Omental fat pad (tissue), 4 donors: ENCODE measurements at places on chromosomes 7 and 10.

DNA sequence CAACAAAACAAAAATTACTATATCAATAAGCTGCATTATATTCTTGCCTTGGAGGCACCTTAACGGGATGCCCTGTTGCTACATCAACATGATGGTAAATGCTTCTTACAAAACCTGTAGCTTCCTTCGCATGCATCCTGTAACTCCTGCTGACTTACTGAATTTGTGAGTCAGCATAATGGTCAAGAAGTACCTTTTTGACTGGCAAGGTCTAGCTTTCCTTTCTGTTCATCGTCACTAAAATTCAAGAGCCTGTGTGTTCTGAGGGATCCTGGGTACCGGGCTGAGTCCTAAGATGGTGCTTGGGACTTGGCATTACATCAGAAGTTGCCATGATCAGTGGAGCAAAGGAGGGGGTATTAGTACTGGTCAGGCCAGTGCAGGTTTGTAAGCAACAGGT is 4.9 kb downstream of the PFKFB3 start:
- no peak for DNase-seq

DNA sequence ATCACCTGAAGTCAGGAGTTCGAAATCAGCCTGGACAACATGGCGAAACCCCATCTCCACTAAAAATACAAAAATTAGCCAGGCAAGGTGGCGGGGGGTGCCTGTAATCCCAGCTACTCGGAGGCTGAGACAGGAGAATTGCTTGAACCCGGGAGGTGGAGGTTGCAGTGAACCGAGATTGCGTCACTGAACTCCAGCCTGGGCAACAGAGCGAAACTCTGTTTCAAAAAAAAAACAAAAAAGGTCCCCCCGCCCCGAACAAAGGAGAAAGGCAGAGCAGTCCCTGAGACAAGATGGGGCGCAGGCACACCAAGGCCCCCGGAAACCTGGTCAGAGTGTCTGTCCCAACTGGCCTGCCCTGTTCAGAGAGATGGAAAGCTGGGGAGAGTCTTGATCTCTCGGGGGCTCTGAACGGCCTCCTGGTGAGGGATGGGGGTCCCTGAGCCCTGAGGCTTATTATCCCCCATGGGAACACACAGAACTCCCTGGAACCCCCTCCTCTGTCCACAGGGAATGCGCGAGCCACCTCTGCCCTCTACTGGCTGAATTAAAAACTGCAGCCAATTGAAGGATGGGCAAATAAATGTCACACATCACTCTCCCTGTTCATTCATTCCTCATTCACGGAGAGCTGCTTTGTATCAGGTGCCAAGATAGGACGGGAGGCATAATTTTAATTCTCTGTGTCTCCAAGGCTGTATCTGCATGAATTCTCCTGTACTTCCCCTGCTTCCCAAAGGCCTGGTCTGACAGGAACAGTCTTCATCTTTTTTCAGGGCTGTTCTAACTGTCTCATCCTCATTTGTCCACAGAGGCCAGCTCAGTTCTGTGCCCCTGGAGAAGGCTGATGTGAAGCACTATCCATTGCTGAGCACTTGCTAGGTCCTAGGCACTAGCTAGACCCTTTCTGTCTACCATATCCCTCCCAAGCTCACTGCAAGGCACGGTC is 28.9 kb downstream of the MAT1A start:
- no peak for DNase-seq

- no peak for DNase-seq
These were observed 35.5 kb downstream of the GOT1 start for GRCh38 chr10:99394761-99395386.

- DNase-seq, result no peak
These were observed 8.2 kb upstream of the C1GALT1 start for GRCh38 chr7:7173956-7174632.

DNA sequence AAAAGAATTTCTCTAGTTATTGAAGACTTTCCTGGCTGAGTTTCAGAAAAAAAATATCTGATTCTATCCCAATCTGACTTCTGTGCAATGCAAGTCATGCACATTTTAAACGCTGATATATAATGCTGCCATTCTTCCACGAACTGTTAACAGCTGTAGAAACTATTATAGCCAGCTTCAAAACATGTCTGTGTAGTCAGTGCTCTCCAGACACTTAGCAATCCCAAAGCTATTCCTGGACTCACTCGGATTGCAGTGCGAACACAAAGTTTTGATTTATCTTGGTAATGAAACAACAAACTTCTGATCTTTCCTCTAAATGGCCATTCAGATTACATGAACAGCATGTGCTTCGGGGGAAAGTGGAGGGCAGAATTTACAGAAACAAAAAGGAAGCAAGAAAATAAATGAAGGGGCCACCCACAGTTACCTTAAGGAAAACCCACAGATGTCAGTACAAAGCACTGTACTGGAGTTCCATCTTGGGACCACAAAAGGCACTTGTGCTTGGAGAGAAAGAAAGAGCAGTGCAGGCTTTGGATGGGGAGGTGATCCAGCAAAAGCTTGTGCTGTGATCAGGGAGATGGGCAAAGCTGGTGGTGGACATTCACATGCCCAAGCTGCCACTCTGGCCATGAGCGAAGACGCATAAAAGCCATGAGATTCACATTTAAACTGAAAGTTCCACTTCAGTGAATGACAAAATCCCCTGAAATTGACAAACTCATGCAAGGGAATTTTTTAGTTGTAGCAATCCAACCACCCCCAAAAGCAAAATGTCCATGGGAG is 32.1 kb upstream of the ADO start:
- DNase-seq, result no peak

DNA sequence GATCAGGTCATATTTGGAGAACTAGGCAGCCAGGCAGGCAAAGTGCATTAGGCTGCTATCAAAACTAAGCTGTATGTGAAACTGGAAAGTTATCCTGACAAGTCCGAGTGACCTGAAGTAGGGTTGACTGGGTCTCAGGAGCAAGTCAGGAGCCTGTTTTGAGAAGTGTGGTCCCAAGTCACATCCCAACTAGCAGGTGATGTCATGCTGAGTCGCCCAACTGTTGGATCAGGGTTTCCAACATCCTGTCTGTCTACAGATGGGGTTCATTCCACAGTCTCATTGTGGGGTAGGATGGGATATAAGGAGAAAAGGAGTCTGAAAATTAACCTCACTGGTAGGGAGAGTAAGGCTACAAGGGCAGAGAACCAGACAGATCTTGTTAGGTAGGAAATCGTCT is 27.0 kb downstream of the SLC26A4 start:
- no peak for DNase-seq

GRCh38 chr7:137970253-137970975 is 31.5 kb downstream of the CREB3L2 start:
- no peak for DNase-seq

DNA sequence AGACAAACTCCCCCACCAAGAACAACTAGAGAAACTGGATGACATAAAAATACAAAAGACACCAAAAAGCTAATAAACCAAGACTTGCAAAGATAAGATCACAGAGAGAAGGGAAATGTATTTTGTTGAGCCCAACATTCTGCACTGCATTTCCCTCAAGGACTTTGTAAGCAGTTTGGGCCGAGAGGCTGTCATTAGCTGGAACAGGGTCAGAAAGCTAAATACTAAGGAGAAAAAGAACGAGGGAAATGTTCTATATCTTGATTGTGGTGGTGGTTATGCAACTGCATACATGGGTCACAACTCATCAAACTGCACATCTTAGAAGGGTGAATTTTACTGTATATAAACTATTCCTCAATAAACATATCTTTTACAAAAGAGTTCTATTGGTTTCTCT is 315.0 kb downstream of the IPMK start:
- DNase-seq, result no peak

DNA sequence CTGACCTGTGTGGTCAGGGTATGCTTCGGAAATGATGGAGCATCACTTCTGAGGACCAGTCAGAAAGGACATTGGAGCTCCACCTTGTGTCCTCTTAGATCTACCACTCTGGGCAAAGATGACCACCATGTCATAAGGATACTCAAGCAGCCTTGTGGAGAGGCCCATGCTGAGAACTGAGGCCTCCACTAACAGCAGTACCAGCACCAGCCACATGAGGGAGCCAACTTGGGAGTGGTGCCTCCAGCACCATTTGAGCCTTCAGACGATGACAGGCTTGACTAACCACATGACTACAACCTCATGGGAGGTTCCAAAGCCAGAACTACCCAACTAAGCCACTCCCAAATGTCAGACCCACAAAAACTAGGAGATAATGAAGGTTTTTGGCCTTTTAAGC is 116.0 kb downstream of the NPTX2 start:
- no peak for DNase-seq

DNA sequence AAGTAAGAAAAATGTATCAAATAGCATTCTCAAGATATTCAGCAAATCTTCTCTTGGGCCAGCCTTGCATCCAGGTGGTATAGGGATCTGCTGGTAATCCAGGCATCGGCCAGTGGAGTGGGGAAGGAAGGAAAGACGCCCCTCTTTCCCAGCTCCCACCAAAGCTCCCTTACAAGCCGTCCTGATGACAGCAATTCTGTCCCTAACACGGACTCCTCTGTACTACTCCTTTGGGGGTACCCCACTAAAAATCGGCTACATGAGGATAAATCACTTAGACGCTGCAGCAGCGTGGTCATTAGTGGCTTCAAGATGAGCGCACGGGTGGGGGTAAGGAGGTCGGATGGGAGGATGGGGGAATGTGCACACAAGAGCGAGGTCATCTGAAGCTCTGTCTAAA is 24.7 kb upstream of the NUB1 start:
- no peak for DNase-seq

- no peak for DNase-seq
These were observed 228.9 kb upstream of the PITRM1 start for GRCh38 chr10:3401491-3401938.

DNA sequence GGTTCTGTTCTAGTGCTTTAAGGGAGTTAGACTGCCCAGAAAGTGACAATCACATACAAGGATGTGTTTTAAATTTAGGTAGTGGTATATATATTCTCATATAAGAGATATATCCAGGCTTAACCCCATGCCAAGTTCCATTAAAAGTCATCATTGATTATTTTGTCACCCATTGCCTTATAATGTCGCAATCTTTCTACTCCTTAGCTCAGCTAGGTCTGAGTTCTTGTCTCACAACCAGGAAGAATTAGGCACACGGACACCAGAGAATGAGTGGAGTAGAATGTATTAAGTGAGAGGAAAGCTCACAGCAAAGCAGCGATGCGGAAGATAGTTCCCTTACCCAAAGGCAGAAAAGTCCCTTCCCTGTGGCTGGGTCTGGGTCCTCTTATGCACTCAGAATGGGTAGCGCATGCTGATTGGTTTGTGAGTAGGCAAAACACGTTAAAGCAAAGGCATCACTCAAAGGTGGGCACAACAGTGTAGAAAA is 197.2 kb upstream of the AHR start:
- no peak for DNase-seq

DNA sequence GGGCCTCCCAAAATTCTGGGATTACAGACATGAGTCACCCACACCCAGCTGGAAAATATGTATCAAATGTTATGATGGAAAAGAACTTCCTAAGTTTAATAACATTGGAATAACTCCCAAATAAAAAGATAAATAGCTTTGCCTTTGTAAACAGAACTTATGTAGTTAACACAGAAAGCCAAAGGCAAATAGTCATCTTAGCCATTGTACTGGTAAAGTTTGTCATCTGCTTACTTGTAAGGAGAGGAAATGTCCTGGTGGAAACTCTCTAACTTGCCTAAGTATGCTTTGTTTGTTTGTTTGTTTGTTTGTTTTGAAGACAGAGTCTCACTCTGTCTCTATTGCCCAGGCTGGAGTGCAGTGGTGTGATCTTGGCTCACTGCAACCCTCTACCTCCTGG is 23.8 kb upstream of the TPST1 start:
- DNase-seq, result no peak

GRCh38 chr10:114304571-114305421 is 65.7 kb downstream of the VWA2 start:
- DNase-seq, result no peak

DNA sequence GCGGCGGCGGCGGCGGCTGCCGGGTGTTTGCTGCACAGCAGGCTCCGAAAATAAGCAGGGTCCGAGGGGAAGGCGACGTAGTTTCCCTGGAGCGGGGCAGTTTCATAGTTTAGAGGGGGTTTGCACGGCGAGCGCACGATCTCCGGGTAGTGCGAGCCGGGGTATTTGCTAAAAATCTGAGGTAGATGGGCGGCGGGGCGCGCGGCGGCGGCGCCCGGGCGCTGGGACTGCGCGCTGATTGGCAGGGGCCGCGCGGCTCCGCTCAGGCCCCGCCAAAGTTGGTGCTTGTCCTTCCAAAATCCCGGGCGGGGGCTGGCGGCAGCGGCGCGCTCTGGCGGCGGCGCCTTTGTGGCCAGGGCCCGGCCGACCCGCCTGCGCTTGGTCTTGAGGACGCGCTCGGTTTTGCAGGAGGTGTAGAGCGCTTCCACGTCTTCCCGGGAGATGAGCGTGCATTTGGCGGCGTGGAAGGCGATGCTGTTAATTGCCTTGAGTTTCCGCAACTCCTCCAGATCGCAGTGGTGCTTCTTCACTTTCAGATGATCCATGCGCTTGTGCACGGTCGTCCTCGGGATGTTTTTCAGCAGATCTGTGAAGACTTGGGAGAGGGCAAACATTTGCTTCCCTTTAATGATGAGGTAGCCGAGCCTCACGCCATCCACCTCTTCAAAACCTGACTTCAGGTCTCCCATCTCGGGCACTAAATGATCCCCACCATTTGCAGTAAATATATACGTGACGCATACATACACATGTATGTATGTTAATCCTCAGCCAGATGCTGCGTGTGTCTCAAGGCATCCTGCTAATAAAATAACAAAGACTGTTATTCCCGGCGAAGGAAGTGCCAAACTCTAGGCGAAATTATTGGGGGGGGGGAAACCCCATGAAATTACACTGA is 8.1 kb downstream of the SKIDA1 start:
- DNase-seq, result no peak

- no peak for DNase-seq
These were observed 273.7 kb downstream of the SEMA3D start for GRCh38 chr7:84912993-84913635.

DNA sequence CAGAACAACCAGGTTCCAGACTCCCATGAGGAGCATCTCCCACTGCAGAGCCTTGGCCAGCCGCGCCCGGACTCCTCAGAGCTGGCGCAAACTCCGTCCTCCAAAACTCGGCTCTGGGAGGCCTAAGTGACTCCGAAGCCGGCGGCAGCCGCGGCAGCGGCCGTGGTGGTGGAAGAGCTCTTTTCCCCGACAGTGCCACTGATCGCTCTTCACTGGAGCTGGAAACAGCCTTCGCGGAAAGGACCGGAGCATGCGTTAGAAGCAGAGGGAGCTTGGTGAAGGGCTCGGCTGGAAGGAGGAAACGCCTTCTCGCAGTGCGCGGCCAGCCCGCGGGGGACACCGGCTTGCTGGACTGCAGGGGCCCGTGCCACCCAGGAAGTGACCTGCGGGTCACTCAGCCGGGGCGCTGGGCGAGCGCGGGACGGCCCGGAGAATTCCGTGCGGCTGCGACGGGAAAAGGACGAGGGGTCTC is 5.0 kb upstream of the HOXA13 start:
- DNase-seq, result no peak
